Mononuclear cell (primary cell): ENCODE measurements at places on chromosomes 1 and 21. TPM values are rescaled to one million over a fixed set of nuclear protein-coding genes. Genes with fewer than 3 reads are reported as not detected.

The VHLL gene
- not detected for total RNA-seq

The VAMP3 gene
- total RNA-seq = 105 TPM

The KCNJ9 gene
- total RNA-seq = not detected

The RAB42 gene
- 0.52 TPM for total RNA-seq

The COL9A2 gene
- 4.1 TPM for total RNA-seq

The VPS45 gene
- total RNA-seq = 11.5 TPM

The ATP8B2 gene
- total RNA-seq = 59.8 TPM

The BCAN gene
- not detected for total RNA-seq

The ILDR2 gene
- total RNA-seq = 1.5 TPM

The GNG4 gene
- total RNA-seq = 0.10 TPM

The IVL gene
- not detected for total RNA-seq

The NECTIN4 gene
- total RNA-seq = 1.4 TPM

The MARK1 gene
- total RNA-seq = under 0.01 TPM

The COL24A1 gene
- total RNA-seq = 0.84 TPM

The GSTM5 gene
- not detected for total RNA-seq

The ATP6V1G3 gene
- total RNA-seq = not detected

The DNM3 gene
- 20.5 TPM for total RNA-seq
